ENCODE measurements at places on chromosomes 12 and 14.

- H3K27me3 ChIP-seq, result no peaks in the 10 kb centered on the region
- H3K36me3 ChIP-seq, result peaks cover 16% of the 10 kb centered on the region
- DNase-seq, result peak; percentile 63
- peak overlapping the region; percentile 81 for H3K4me3 ChIP-seq
Observed at GRCh38 chr12:47360771-47361388, 281.1 kb upstream of the AMIGO2 start.

DNA sequence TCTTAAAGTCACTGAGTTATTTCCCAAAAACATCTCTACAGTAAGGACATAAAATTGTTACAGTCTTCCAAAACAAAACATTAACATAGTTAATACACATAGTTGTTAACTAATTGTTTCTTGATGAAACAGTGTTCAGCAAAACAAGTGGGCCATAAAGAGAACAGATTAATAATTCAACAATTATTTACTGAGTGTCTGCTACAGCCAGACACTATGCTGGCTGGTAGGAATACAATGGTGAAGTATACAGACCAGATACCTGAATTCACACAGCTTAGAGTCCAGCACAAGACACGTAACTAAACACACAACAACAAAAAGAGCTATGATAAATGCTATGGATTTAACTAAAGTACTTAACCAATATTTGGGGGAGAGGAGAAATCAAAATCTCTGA, 47.0 kb downstream of the PPP1R12A start:
- no peaks in the 10 kb centered on the region for H3K27me3 ChIP-seq
- no peak overlapping the region for H3K4me3 ChIP-seq
- no peak overlapping the region for H3K27ac ChIP-seq
- peaks cover 8% of the 10 kb centered on the region for H3K36me3 ChIP-seq
- H3K4me1 ChIP-seq, result peaks cover 19% of the 10 kb centered on the region

DNA sequence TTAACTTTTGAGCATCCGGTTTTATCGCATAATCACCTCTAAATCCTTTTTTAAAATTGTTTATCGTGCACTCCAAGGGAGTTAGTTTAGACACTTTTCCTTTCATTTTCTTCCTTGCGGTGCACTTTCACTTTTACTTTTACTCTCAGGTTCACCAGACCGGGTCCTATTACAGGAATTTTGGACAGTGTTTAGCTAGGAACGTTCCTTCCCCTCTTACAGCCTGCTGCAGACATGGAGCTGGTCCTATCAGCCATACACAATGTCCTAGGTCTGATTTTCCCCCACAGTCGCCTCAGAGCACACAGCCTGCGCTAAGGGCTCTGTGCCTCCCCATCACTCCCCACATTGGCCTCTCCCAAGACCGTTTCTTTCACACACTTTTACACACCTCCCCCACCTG, 103.9 kb downstream of the ALG10 start:
- peak overlapping the region; percentile 84 for H3K27ac ChIP-seq
- peak overlapping the region; percentile 58 for H3K4me3 ChIP-seq
- no peak for DNase-seq

GRCh38 chr12:13173012-13173932, 23.3 kb upstream of the EMP1 start:
- peak; percentile 46 for DNase-seq
- no peak overlapping the region for H3K27ac ChIP-seq
- peaks cover 66% of the 10 kb centered on the region for H3K27me3 ChIP-seq
- H3K4me3 ChIP-seq, result no peak overlapping the region

All from T-helper 2 cell treated with Interferon-gamma antibody and Interleukin-4, amounts not matched to agents 5 μg/mL and 100 μg/mL, for 36 hours (primary cell).